GM20000 (cell line): ENCODE measurements at places on chromosomes 16 and 17.

DNA sequence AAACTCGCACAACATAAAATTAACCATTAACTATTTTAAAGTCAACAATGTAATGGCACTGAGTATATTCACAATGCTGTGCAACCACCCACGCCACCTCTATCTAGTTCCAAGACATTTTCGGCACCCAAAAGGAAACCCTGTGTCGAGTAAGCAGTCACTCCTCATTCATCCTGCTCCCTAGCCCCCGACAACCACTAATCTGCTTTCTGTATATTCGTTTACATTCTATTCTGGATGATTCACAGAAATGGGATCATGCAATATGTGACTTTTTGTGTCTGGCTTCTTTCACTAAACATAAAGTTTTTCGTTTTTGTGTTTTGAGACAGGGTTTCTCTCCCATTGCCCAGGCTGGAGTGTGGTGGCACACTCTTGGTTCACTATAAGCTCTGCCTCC is 42.2 kb upstream of the HAPSTR1 start:
- DNase-seq = no peak

DNA sequence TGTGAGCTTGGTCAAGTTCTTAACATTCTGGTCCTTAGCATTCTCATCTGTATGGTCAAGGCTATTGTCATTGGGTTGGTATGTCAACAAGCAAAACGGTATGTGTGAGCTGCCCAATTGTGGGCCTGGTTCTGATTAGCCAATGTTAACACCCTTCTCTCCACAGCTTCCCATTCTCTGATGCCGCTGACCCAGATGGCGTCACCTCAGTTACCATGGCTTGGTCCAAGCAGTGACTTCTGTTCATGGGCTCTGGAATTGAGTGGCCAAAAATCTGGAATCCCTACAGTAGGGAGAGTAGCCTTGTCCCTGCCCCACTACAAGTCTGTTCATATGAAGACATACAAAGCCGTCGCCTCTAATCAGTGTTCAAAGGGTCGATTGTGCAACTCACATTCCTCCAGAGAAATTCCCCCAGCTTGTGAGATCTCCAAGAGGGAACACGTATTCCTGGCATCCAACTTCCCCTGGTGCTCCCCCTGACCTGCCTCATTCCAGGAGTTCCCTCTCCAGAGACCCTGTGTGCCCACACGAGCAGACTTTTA is 15.8 kb downstream of the TMEM98 start:
- DNase-seq = no peak

DNA sequence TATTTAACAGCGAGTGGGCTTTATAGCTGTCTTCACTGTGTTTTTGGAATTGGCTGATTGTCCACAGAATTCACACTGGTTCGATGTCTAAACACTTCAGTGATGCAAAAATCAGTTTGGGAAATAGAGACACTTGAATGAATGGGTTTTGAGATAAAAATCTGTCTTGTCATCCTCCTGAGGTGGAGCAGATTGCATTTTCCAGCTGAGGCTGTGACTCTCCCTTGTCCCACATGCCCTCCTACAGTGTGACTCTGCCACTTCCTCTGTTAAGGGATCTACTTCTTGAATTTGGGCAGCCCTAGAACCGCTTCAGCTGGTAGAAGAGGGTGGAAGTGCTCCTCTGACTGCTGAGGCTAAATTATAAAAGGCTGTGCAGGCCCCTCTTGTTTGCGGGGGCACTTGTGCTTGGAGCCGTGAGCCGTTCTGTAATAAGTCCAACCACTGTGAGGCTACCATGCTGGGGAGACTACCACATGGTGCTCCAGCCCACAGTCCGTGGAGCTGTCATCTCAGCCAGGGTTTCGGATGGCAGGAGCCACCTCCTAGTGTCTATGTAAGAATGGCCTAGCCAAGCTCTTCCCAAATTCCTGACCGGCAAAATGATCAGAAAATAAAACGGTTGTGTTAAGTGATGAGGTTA is 175.9 kb downstream of the SPECC1 start:
- no peak for DNase-seq

- no peak for DNase-seq
Observed at GRCh38 chr16:19874851-19875546, 9.6 kb downstream of the GPRC5B start.

DNA sequence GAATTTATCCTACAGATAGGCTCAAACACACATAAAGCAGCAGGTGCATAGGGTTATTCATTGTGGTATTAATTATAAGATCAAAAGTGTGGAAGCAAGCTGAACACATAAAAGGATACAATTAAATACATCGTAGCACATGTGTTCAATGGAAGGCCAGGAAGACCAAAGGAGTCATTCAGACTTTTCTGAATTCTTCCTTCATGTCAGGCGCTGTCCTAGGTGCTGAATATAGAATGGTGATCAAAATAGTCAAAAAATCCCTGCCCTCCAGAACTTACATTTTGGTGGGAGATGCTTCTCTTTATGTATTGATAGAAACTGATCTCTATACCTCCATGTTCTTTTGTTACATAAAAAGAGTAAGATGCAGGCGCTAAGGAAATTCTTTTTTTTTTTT is 439.0 kb upstream of the ASIC2 start:
- DNase-seq = peak; percentile 13

DNA sequence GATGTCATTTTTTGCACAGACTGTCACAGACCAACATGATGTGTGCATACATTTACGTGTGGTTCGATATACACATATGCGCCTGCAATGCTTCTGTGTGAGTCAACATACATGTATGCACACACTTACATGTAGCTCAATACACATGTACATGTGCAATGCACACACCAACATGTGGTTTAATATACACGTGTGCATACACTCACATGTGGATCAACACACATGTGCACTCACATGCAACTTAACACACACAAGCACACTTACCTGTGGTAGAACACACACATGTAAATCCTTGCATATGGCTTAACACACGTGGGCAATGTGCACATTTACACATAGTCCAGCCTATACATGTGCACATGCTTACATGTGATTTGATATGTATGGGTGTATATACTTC is 97.5 kb downstream of the CYLD start:
- no peak for DNase-seq

- no peak for DNase-seq
Observed at GRCh38 chr16:88839745-88840599, 16.8 kb downstream of the GALNS start.

DNA sequence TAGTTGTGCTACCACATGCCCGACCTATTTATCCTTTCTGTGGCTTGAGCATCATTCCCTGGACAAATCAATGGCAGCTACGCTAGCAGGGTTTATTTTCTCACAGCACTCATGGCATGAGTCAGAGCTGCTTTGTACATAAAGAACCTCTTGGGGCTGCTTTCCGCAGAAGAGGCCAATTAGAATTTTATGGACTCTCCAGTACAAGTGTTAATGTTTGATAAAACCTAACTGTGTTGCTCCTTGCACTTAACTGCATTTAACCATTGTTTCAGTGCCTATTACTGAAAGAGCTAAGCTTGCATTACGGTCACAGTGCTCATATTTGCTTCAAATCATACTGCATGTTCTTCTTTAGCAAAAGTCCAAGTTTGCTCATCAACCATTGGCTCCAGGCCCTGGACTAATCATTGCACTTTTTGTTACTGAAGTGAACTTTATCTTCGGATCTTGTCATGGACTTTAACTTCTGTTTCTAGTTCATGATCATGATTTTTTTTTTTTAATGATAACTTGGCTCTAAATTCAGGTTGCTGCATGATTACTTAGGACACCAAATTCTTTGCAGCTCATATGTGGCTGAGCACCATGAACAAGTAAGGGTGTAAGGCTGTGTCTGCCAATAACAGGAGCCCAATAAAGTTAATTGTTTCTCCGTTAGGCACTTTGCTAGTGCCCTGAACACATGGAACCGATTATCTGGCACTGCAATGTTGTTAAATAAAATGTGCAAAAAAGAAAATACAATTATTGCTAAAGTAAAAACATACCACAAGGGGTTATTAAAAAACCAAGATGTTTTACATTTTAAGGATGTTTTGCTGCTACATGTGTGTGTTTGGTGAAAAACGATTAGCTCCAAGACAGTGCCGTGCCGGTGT is 492.2 kb downstream of the KCNJ2 start:
- DNase-seq = no peak

DNA sequence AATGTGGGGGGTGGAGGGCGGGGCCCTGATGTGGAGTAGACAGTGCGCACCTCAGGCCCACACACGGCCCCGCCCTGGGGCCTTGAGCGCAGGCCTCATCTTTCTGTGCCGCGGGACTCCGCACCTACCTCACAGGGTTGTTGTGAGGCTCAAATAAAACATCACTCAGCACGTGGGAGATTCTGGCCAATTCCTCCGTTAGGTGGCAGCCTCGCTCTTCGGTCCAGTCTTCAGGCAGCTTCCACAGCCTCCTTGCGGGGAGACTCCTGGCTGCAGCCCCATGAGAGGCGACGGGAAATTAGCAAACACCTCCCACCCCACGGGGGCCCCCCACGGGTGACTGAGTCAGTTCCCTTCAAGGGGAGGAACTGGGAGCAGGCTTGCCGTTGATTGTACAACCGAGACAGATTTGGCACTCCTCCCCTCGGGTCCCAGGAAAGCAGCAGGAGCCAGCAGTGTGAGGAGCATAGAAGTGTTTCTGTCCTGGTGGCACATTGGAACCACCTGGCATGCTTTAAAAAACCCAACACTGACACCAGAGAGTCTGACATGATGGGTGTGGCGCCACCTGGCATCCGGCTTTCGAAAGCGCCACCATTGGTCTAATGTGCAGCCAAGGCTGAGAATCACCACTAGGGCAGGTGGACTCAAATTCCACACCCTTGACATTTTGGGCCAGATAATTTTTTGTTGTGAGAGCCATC is 7.6 kb downstream of the MRM1 start:
- no peak for DNase-seq

- DNase-seq = no peak
Observed at GRCh38 chr16:73547552-73548403, 499.9 kb upstream of the ZFHX3 start.

- DNase-seq = peak; percentile 69
Observed at GRCh38 chr17:2723997-2724783, 12.6 kb upstream of the CLUH start.
